ENCODE measurements at places on chromosomes 1 and 21. TPM values are rescaled to one million over a fixed set of nuclear protein-coding genes. Genes with fewer than 3 reads are reported as not detected.

EVA1B gene
- polyA plus RNA-seq, result 95.0 TPM

C1orf56 gene
- 17.7 TPM for polyA plus RNA-seq

THEM5 gene
- not detected for polyA plus RNA-seq

CHODL gene
- polyA plus RNA-seq, result not detected

OR2M2 gene
- polyA plus RNA-seq, result not detected

DNA sequence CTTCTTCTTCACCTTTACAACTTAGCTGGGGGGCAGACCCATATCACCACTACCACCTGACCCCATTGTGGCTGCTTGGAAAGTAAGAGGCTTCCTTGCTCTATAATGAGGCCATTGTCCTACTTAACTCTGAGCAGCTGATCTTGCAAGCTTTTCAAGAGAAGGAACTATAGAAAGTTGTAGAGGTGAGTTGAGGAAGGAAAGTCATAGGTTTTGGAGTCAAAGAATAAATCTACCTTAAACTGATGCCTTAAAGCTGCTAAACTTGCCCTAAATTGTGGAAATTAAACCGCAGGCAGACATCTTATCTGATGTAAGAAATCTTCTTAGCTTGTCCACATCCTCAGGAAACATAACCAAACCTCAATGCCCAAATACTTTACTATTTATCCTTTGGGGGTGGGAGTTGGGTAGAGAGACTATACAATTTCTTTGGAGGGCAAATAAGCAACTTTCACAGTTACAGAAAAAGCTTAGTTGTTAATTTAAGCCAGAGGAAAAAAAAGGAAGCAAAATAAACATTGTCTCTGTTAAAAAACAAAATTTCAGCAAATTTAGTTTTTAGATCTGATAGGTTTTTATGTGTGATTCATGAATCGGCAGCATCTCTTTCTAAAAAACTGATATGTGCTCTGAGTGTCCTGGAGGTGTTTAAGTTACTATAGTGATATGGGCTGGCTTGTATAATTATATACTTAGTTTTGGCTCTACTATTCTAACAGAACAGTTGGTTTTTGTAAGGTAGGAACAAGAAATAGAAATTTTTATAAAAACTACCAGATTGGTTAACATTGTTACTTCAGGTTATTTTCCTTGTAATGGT, 4.7 kb downstream of the IL23R start:
- DNase-seq, result no peak
- H3K4me1 ChIP-seq, result no peaks in the 10 kb centered on the region
- H3K27me3 ChIP-seq, result peaks cover 2% of the 10 kb centered on the region
- H3K4me3 ChIP-seq, result no peak overlapping the region

GRCh38 chr21:43687566-43688399, 28.4 kb downstream of the RRP1B start:
- no peaks in the 10 kb centered on the region for H3K27me3 ChIP-seq
- H3K36me3 ChIP-seq, result peaks cover 13% of the 10 kb centered on the region
- no peak overlapping the region for H3K27ac ChIP-seq
- no peaks in the 10 kb centered on the region for H3K4me1 ChIP-seq
- H3K4me3 ChIP-seq, result no peak overlapping the region

DNA sequence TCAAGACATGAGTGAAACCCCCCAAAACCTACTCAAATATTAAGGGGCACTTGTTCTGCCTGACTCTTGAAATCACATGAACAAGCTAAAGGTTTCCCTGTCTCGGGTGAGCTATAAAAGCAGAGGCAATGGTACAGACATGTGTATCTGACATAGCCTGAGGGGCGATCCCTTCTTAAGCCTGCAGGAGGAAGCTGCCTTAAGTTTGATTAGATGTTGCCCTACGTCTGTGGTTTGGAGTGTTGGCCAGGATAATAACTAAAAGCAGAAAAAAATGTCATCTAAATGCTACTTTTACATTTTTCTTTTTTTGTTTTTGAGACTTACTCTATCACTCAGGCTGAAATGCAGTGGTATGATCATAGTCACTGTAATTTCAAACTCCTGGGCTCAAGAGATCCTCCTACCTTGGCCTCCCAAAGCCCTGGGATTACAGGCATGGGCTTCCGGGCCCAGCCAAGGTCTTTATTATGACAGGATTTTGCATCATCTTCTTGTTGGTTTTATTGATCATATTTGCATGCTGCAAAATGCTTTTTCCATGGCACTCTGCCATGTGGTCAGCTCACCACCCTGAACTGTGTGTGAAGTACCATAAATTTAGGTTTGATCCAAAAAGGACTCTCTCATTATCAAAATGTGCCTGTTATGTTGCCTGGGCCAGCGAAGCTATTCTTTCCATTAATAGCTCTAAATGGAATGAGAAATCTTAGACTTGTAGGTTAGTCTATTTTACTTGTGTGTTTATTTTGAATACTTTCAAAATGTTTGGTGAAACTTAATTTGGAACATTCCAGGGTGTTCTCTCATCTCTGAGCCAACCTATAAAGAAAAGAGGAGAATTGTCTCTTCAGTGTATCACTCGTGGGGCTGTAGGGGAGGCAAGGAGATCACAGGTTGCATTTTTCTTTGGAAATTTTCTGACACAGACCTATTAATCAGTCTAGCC, 15.0 kb upstream of the HMGN1 start:
- DNase-seq, result no peak
- H3K4me3 ChIP-seq, result no peak overlapping the region
- no peak overlapping the region for H3K27ac ChIP-seq
- H3K4me1 ChIP-seq, result no peaks in the 10 kb centered on the region
- H3K27me3 ChIP-seq, result no peaks in the 10 kb centered on the region

DNA sequence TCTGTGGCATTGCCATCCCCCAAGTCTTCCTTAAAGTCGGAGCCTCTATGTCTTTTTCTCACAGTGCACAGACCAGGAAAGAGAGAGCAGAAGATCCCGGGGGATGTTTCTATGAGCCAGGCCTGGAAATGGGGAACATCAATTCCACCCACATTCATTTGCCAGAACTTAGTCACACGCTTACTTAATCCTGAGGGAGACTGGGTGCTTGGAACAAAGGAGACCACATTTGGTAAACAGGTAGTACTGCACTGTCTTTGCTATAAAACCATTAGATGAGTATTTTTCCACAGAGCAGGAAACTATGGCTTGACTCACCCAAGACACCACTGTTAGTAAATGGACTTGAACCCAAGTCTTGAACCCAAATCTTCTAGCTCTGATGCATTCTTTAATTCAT, 60.7 kb upstream of the CTTNBP2NL start:
- H3K4me3 ChIP-seq, result no peak overlapping the region
- no peak overlapping the region for H3K27ac ChIP-seq
- DNase-seq, result peak; percentile 60

- DNase-seq, result no peak
- H3K4me1 ChIP-seq, result no peaks in the 10 kb centered on the region
- H3K27me3 ChIP-seq, result no peaks in the 10 kb centered on the region
- peaks cover 20% of the 10 kb centered on the region for H3K36me3 ChIP-seq
Observed at GRCh38 chr1:11831945-11832725, 15.4 kb downstream of the NPPA start.

- DNase-seq, result no peak
- H3K27me3 ChIP-seq, result no peaks in the 10 kb centered on the region
- no peaks in the 10 kb centered on the region for H3K4me1 ChIP-seq
- H3K36me3 ChIP-seq, result peaks cover 5% of the 10 kb centered on the region
- no peak overlapping the region for H3K27ac ChIP-seq
Observed at GRCh38 chr1:15055736-15056415, 97.7 kb upstream of the TMEM51 start.

DNA sequence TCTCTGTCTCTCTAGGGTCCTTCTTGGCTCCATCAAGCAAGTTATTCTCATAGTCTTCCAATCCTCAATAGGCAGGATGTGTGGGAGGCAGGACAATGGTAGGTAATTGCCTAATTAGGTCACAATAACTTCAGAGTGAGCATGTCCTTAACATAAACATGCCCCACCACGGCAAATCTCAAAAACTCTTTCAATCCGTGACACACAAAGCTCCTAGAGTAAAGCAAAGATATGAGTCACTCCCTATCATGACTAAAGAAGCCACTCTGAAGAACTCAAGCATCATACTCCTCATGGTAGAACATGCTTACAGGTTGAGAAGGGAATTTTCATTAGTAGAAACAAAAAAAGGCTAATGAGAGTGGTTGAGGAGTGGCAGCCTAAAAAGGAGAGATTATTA, 4.9 kb downstream of the HAO2 start:
- DNase-seq, result peak; percentile 79
- peaks cover 16% of the 10 kb centered on the region for H3K27me3 ChIP-seq
- H3K4me3 ChIP-seq, result no peak overlapping the region
- no peak overlapping the region for H3K27ac ChIP-seq

GRCh38 chr21:42514883-42515228, 1.2 kb downstream of the SLC37A1 start:
- no peak overlapping the region for H3K27ac ChIP-seq
- H3K27me3 ChIP-seq, result peaks cover 38% of the 10 kb centered on the region
- no peaks in the 10 kb centered on the region for H3K4me1 ChIP-seq

DNA sequence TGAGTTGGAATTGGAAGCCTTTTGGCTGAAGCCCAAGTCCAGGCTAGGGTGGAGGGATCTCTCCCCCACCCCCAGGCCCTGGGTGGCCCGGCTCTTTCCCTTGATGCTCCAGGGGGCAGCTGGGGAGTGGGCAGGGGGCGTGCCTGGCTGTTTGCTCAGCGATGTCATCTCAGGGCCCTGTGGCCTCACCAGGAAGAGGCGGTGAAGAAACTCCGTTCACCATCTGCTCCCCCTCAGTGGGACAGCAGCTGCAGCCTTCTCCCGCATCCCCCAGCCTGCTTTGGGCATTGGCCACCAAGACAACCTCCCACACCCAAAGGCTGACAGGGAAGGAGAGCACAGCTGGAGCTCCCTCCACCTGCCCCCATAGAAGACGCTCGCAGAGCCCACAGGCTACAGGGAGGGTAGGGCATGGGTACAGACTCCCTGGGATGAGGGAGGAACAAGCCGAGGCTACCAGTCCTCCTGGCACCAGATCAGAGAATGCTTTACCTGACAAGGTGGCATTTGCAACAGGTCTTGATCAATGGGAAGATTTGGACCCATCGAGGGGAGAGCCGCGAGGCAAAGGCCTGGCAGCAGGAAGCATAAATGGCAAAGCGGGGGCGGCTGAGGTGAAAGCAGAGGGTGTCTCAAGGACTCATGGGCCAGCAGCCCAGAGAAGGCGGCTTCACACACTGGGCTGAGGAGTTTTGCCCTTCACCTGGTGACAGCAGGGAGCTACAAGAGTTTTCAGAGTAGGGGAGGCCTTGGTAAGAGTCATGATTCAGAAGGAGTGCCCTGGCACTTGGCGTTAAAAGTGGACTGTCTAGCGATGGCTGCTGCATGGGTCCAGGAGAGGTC, 6.5 kb upstream of the GUCA2A start:
- no peaks in the 10 kb centered on the region for H3K27me3 ChIP-seq
- no peak for DNase-seq
- H3K4me3 ChIP-seq, result no peak overlapping the region
- peaks cover 15% of the 10 kb centered on the region for H3K4me1 ChIP-seq
- H3K36me3 ChIP-seq, result no peaks in the 10 kb centered on the region

DNA sequence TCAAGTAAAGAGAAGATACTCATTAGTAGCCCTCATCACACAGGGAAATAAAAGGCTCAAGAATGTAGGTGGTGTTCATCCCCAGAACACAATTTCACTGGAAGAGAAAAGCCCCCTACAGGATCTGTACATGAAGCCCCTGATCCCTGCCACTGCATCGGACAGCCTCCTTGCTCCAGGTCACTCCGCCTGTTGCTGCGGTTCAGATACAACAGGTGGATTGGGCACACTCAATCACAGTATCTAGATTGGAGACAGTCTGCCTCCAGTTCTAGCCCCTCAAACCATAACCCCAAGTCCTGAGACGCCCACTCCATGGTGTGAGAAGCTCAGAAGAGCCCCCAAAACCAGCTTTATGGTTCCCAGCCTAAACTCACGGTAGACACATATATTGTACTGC, 1.1 kb downstream of the SLAMF9 start:
- no peaks in the 10 kb centered on the region for H3K27me3 ChIP-seq
- H3K36me3 ChIP-seq, result no peaks in the 10 kb centered on the region
- H3K4me3 ChIP-seq, result no peak overlapping the region
- DNase-seq, result no peak

DNA sequence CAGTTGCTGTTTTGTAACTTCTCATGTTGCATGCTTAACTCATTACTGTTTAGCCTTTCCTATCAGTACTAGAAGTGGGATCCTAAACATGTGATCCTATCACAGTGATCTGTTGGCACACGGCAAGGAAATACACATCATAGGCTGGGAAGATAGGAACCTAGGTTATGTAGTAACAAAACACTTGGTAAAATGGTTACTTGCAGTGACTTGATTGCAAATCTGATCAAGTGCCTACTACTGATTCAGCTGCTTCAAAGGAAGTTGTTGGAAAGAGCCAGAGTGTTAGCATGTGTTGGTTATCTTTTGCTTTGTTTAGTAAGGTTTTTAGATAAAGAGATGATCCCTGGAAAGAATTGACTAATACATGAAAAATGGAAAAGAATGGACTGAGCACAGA, 8.9 kb upstream of the VASH2 start:
- DNase-seq, result no peak
- H3K4me3 ChIP-seq, result no peak overlapping the region
- no peaks in the 10 kb centered on the region for H3K4me1 ChIP-seq
- no peak overlapping the region for H3K27ac ChIP-seq
- H3K36me3 ChIP-seq, result no peaks in the 10 kb centered on the region

DNA sequence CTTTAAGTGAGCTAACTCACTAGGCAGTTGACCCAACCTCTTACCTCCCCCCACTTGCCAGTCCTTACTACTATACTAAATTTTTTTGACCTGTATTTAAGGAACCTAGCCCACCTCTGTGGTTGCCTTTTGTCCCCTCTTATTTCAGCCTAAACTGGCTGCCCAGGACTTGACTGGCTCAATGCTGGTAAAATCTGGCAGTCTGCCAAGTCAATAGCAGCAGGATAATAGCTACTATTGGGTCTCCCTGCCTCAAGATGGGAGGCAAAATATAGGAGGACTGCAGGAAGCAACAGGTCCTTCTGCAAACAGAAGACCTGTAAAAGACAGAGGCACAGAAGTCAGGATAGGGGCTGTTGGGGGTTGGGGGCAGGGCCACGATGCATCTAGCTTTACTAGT, 144.2 kb upstream of the POGK start:
- H3K27ac ChIP-seq, result no peak overlapping the region
- H3K4me1 ChIP-seq, result no peaks in the 10 kb centered on the region
- no peak overlapping the region for H3K4me3 ChIP-seq

DNA sequence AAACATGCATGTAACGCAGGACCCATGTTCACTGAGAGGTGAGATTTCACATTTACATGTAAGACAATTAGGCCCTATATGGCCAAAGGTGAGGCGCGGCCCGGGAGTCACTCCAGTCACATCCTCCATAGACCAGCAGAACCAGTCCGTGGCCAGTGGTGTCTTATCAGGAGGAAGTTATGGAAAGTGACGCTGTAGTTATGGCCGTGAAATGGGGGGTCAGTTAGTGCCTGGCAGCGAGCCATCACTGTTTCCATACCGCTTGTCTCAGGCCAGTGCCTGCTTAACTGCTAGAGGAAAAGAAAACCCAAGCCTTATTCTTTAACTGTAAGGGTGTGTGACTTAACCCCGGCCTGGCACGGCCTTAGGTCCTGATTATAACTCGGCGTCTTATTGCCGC, 6.1 kb downstream of the C1orf159 start:
- H3K4me3 ChIP-seq, result no peak overlapping the region
- H3K27ac ChIP-seq, result no peak overlapping the region
- no peak for DNase-seq
- no peaks in the 10 kb centered on the region for H3K4me1 ChIP-seq
- H3K27me3 ChIP-seq, result no peaks in the 10 kb centered on the region

- H3K4me1 ChIP-seq, result no peaks in the 10 kb centered on the region
- no peak for DNase-seq
- H3K27me3 ChIP-seq, result no peaks in the 10 kb centered on the region
- no peak overlapping the region for H3K4me3 ChIP-seq
- H3K36me3 ChIP-seq, result no peaks in the 10 kb centered on the region
Observed at GRCh38 chr21:40178726-40179125, 311.5 kb downstream of the PCP4 start.

- peak overlapping the region; percentile 64 for H3K27ac ChIP-seq
- H3K36me3 ChIP-seq, result no peaks in the 10 kb centered on the region
Observed at GRCh38 chr1:94734963-94735901, 84.9 kb upstream of the SLC44A3 start.

Data from GM23248 (cell line).